Fibroblast of gingiva (primary cell): ENCODE measurements at places on chromosomes 1 and 21.

DNA sequence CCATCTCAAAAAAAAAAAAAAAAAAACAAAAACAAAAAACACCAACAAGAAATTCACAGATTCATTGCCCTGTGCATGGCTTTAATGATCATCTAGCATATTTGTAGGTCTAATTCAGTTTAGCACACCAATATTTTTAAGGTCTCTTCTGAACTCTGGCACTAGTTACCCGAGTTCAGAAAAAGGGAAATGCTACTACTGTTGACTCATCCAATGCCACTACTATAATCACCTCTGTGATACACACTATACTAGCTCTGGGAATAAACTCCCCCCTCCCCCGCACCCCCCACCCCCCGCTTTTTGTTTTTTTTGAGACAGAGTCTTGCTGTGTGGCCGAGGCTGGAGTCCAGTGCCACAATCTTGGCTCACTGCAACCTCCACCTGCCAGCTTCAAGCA lies 55.6 kb downstream of the FBXO42 start:
- no peak for DNase-seq

DNA sequence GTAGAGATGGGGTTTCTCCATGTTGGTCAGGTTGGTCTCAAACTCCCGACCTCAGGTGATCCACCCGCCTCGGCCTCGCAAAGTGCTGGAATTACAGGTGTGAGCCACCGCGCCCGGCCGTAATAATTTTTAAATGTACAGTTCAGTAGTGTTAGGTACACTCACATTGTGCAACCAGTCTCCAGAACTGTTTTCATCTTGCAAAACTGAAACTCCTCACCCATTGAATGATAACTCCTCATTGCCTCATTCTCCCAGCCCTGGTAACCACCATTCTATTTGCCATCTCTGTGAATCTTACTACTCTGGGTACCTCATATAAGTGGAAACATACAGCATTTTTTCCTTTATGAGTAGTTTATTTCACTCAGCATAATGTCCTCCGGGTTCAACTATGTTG lies 3.4 kb downstream of the NLRP3 start:
- no peak for DNase-seq

DNA sequence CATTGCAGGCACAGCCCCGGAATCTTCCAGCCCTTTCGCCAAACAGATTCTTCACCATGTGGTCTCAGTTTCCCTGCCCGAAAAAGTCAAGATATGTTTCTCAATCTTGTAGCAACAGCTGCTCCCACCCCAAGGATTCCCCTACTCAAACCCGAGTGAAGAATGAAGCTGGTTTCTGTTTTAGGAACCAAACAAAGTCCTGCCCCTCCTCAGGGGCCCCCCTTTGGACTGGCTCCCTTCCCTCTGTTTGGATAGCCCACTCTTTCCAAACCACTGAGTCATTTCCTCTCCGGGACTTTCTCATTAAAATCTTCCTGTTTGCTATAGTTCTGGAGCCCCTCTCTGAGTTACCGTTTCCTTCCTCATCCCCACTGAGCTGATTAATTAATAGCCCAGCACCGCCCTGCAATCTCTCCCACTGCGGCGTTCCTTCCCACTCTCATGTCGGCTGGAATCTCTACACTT lies 100.9 kb downstream of the TSEN15 start:
- DNase-seq, result peak; percentile 10

DNA sequence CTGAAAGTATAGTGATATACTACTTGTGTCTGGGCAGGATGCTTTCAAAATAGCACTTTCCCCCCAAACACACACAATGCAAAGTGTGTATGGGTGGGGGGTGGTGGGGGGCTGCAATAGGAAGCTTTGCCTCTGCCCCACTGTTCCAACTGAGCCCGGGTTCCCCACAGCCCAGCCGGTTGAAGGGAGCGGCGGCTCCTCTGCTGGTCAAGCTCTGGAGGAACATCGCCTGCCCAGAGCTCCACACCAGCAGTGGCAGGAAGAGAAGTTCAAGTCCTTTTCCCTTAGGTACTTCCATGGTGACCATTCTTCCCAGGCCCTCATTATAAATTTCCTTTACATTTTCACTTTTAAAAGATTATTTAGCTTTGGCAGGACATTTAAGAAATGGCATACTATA lies 74.9 kb downstream of the CAPZB start:
- no peak for DNase-seq

DNA sequence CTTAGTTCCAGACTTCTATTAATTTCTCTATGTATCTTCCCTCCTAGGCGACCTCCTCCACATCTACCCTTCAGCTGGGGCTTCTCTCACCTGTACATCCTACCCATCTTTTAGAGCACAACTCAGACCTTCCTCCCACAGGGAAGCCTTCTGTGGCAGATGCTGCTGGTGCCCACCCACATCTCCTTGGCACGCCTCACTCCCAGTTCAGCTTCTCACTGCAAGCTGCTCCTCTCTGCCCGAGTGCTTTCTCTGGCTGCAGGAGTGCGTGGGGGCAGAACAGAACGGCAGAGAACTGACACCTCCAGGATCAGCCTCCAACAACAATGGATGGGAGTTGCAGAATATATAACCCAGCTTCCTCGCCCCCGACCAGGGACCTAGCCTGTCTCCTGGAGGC lies 36.5 kb downstream of the ZBTB18 start:
- DNase-seq, result no peak

GRCh38 chr21:29431680-29432079 lies 133.0 kb downstream of the BACH1 start:
- DNase-seq, result no peak

GRCh38 chr1:53704804-53705445 lies 34.0 kb downstream of the GLIS1 start:
- DNase-seq, result no peak

GRCh38 chr1:39574646-39575045 lies 1.9 kb downstream of the PABPC4 start:
- peak; percentile 24 for DNase-seq

GRCh38 chr1:154485910-154486496 lies 16.0 kb upstream of the TDRD10 start:
- no peak for DNase-seq

- peak; percentile 9 for DNase-seq
Measured at GRCh38 chr1:15304708-15305467, 57.9 kb downstream of the FHAD1 start.

- DNase-seq, result no peak
Measured at GRCh38 chr1:181086091-181086490, 2.4 kb upstream of the IER5 start.

DNA sequence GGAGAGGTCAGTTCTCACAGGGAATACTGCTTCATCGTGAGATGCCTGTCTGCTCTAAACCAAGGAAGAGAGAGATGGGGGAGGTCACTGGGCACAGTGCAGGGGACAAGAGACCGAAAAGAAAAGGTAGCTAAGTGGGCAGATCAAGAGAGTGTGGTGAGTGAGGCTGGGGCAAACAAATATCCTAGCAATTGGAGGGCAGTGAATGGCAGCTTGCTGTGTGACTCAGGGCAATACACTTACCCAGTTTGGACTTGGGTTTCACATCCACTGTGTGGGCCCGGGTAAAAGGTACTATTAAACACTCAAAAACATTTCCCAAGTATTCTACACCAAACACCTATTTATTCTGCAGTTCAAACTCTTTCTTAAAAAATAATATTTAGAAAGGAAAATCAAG lies 10.2 kb downstream of the PLXNA2 start:
- no peak for DNase-seq

DNA sequence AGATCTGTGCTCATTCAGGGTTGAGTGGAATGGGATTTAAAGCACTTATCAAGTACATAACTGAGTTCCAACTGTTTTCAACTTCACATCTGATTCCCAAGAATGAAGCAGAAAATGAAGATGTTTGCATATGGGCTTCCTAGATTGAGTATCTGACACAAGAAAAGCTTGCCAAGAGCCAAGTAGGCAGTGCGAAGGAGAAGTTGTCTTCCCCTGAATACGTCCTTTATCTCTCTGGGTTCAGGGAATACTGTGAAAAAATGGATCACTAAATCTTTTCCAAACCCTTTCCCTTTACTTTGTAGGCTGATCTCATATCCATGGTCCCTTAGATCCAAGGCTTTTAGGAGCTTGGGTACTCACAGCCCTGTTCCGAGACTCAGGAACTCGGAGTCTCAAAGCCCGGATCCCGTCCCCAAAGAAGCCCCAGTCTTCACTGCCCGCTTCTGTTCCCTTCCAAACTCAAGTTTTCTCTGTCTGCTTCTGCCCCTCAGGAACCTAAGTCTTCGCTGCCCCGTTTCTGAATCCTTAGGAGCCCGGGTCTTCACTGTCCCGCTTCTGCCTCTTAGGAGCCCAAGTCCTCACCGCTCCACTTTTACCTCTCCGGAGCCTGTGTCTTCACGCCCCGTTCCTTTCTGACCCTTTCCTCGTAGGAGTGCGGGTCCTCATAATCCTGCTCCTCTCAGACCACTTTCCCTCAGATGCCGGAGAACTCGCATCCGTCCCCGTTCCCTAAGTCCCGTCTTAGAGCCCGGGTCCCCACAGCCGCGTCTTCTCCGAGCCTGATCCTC lies 616 bp downstream of the TAF12 start:
- peak; percentile 21 for DNase-seq

GRCh38 chr1:17822741-17823426 lies 67.8 kb downstream of the ACTL8 start:
- no peak for DNase-seq
